ENCODE measurements at places on chromosomes 2 and 18.

GRCh38 chr2:147845411-147845971 lies 662 bp downstream of the ACVR2A start:
- DNase-seq: no peak

DNA sequence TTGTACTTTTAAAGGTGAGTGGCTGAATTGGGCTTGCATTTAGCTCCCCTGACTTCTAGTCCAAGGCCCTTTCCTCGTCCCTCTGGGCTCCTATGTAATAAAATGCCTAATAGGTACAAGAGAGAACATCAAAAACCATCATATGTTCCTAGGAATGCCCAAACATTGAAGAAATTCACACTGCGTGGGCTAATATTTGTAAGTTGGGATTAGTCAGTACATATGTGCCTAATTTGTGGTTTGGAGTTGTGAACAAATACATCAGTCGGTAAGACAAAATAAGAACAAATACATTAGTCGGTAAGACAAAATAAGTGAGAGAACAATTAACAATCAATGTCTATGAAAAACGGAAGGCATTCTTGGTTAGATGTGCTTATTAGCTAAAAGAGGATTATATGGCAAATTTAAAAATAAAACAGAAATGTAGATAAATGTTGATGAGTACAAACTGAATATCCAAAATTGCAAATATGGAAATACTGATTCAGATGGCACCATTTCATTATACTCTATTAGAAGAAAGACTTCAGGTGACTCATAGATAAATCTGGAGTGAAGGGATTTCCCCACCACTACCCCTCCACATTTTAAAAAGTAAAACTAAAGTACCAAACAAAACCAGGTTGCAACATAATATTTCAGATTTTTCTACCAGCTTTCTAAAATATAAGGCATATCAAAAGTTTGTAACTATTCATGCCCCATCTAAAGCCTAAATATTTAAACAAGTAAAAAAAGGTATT lies 325.4 kb downstream of the ZEB2 start:
- peak; percentile 39 for DNase-seq

DNA sequence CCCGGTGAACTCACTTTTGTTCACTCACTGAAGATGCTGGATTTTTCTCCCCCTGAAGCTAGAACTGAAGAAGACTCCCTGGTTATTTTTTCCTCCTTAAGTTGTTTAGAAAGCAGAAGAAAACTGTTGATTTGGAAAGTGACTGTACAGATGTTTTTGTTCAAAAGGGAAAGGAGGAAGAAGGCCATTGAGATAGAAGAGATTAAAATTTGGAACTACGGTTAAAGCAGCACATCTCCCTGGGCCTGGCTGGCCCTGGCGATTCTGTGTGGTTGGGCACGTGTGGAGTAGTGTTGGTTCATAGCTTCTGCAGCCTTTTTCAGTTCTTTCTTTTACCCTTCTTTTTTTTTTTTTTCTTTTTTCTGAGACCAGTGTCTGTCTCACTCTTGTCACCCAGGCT lies 109.2 kb downstream of the MAP4K4 start:
- DNase-seq: no peak

- DNase-seq: no peak
These were observed 69.4 kb downstream of the TET3 start for GRCh38 chr2:74053959-74054715.

DNA sequence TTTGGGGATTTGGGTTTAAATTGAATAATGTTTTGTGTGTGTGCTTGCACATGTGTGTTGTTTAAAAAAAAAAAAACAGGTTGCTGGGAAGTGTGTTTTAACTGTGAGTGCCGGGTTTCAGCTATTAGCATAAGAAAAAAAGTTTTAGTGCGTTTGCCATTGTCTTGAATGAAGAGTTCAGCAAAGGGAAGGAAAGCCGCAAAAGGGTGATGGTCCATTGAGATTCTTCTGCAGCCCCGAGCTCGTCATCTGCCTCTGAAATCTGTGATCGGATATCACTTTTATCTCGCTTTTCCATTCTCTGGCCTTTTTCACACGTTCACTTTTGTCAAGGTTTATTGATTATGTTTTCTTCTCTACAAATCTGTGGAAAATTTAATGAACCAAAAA lies 4.7 kb downstream of the GLI2 start:
- DNase-seq: no peak

DNA sequence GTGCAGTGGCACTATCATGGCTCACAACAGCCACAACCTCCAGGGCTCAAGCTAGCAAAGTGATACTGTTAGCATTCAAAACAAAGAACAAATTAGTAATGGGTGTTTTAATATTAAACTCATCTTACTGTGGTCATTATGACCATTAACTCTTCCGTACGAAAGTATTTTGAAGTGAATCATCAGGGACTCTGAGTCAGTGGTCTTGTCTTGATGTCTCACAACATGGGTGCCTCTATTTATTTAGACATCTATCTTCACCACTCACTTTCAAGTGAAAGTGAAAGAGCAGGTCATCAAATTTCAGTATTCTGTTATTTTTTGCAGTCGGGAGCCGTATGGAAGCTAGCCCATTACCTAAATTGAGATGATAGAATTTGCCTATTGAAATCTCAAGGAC lies 1118.2 kb downstream of the DPP10 start:
- no peak for DNase-seq

Data from foreskin fibroblast (primary cell).